ENCODE measurements at places on chromosomes 11 and 22.

DNA sequence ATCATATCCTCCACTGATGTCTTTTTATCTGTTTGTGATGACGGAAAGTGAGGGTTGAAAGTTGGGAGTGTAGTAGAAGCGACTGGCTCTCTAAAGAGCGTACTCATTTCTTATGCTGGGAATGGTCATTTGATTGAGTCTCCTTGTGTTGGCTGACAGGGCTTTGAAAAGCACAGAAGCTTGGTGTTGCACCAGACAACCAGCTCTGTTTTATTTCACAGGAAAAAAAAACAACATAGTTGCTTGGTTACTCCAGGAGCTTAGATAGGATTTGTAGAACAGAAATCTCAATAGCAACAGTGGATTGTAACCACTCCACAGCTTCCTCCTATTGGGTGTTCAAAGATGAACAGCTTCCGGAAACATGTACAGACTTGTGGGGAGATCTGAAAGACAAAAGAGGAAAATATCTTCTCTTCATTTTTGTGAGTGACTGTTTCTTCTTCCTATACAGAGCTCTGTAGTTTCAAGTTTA lies 2.7 kb downstream of the RBM14 start:
- DNase-seq: no peak

DNA sequence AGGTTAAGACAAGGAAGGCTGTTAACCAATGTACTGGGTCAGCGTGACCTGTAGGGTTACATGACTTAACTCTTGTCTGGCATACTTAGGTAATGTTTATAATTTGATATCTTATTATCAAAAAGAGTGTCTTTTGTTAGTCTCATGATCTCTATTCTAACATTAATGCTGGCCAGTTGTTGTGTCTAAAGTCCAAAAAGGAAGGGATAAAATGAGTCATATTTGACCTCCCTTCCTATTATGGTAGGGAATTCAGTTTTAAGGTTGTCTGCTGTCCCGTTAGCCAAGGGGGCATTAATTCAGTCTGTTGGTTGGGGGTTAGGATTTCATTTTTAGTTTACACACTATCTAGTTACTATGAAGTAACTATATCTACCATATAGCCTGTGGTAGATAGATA lies 364.0 kb downstream of the GRM5 start:
- no peak for DNase-seq

GRCh38 chr11:120747850-120748814 lies 236.6 kb downstream of the GRIK4 start:
- no peak for DNase-seq

DNA sequence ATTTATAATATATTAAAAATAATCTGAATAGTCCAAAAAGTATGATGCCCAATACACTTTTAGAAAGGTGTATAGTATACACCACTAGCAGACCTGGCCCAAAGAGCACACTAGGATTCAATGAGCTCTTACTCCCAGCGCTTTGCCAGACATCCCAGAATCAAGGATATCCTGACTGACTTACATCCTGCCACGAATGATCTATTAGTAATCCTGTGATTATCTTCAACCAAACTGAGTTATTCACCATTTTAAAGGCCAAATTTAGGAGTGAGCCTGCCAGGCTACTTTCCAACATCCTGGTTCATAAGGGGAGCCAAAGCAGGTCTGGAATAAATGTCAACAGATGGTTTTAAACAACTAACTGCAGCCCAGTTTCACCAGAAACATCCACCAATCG lies 60.8 kb upstream of the FAM181B start:
- no peak for DNase-seq

DNA sequence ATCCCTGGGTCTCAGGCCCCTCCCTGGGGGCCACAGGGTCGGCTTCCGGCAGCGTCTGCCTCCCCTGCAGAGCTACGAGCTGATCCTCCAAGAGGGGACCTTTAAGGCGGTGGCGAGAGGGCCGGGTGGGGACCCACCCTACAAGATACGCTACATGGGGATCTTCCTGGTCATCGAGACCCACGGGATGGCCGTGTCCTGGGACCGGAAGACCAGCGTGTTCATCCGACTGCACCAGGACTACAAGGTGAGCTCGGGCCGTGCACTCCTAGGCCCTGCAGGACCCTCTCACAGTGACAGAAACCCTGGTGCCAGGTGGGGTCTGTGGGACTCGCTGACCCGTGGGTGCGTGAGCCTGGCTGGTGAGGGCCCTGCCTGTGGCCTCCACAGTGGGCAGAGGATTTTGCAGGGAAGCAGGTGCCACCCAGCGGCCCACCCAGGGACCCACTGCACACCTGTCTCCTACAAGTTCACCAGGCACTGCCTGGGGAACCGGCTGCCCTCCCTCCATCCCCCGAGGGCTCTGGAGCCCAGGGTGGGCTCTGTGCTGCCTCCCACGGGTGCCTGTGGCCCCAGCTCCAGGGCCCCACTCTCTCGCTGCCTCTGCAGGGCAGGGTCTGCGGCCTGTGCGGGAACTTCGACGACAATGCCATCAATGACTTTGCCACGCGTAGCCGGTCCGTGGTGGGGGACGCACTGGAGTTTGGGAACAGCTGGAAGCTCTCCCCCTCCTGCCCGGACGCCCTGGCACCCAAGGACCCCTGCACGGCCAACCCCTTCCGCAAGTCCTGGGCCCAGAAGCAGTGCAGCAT lies 13.7 kb downstream of the MUC5B start:
- DNase-seq: peak; percentile 6

- no peak for DNase-seq
Measured at GRCh38 chr11:117442049-117442868, 114.6 kb downstream of the CEP164 start.

Data from mucosa of descending colon (tissue), 3 donors.